Forelimb muscle (tissue), 1 donor: ENCODE measurements at places on chromosomes 7 and 10.

- DNase-seq: no peak
Measured at GRCh38 chr7:110921595-110922151, 169.3 kb upstream of the LRRN3 start.

DNA sequence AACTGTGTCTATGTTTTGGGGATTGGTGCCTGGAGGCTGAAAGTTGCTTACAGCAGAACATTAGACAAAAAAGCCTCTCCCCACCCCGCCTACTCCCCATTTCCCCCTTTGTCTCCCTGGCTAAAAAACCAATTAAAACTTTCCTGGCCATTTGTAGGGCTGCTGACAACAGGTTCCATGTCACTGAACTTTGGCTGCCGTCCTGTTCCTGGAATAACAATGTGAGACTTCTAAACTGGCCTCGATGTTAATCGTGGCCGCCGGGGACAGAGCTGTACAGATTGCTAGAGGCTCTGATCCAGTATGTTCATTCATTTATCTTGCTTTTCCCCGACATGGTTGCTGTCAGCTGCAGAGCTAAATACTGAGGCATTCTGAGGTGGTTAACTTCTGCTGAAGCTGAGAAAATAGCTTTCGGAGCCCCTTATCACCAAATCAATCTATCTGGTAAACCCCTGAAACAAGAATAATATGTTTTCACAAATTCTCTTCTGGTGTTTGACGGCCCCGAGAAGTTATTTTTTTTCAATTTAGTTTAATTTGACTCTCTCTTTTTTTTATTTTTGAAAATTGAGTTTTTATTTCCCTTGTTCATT lies 271.6 kb downstream of the GFRA1 start:
- DNase-seq: peak; percentile 84

DNA sequence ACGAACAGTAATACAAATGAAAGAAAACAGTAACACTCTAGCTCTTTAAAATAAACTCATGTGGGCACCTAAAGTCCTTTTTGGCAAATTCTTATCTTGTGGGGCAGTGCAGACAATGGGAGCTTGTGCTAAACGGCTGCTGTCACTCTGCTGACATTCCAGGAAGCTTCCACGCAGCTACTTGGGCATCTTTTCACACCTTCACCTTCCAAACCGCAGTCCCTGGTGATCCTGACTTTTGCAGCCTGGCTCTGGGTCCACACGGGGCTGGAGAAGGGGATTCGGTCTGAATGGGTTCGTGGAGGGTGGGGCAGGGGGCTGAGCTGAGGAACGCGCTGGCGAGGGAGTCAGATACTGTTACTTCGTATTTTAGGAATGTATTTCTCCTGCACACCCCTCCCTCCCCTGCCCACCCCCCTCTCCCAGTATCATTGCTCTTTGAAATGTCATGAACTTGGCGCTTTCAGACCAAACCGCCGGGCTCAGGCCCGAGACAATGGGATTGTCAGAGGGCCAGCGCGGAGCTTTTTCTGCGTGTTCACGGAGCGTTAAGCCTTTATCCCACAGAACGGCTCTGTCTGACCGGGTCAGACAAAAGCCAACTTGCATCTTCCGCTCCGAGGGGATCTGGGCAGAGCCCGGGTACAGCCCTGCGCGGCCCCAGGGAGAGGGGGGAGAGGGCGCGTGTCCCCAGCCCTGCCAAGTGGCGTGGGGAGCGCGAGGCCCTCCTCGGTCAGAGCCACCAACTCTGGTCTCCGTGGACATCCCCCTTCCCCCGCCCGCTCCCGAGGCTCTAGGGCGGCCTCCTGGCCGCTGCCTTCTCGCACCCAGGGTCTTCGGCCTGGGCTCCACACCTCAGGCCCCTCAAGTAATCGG lies 76.7 kb upstream of the EN2 start:
- DNase-seq: no peak

- no peak for DNase-seq
Measured at GRCh38 chr7:49172639-49173038, 248.3 kb downstream of the CDC14C start.

DNA sequence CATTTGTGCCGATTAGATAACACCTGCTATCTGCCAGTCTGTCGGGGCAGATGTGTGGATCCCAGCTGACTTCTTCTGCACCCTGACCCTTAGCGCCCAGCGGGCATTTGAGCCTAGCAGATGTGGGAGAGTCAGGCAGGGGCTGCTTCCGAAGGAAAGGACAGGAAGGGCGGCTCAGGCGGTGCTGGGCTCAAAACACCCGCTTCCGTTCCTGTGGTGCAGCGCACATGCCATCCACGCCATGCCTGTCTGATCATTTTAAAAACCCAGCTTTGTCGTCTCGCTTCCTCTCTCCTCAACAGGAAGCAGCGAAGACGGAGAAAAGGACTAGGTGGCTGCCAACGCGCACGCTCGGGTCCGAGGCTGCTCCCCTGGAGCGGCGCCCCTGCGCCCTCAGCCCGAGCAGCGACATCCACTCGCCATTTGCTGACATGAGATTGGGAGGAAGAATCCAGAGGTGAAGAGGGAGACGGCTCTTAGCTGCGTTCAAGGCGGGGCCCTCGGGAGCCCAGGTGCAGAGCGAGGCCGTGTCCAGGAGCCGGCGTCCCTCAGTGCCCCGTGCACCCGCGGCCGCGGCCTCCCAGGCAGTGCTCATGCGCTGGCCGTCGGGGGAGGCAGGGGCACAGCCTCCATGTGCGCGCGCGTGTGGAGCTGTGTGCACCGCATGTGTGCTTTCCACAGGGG lies 5.9 kb upstream of the BHLHA15 start:
- no peak for DNase-seq

DNA sequence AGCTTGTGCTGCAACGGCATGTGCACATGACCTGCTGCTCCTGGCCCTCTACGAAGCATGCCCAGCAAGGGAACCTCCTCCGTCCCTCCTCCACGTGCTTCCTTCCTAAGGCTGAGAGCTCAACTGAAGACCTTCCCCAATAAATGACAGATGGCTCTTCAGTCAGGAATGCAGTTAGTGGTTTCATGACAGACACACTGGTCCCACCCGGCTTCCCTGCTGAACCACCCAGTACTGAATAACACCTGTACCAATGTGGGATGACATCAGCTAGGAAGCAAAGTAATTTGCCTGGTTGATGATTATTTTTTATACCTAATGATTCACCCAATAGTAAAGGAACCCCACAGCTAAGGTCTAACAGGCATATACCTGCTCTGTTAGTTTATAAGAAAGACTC lies 69.1 kb downstream of the SCRN1 start:
- no peak for DNase-seq

DNA sequence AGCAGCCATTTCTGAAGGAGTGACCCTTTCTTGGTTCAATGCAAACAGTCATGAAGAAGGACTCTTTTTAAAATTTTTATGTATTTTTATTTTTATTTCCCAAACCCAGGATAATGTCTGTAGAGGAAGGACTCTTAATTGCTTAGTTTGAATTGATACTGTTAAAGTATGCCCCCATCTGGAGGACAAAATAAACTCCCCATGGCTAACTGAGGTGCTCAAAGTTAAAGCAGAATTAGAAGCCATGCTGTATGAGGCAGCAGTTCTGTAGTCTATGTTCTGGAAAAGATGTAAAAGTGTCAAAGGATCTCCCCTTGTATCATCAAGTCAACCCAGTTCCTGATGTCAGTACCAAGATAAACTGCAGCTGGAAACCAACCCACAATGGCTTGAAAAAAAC lies 617.9 kb upstream of the GRM3 start:
- DNase-seq: no peak

- DNase-seq: no peak
Measured at GRCh38 chr10:87659571-87660483, at the start of gene PAPSS2. Gene PAPSS2, plus strand, starts transcription at chr10:87659878. Its CDS starts 104 bp downstream, at chr10:87659982.

DNA sequence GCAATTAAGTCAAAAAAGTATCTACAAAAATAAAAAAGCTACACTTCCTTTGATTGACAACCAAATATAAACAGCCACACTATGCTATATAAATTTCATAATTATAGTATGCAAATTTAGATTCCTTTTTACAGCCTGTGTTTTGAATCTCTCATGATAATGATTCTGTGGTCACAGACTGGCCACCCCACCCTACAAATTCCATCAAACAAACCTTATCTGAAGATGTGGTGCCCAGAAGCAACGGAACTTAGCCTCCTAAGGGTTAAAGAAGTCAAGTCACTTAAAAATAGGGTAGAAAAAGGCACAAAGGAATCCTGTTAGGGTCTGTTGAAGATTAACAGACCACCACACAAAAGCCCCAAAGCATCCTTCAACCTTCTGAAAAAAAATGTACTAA lies 351.8 kb downstream of the INHBA start:
- DNase-seq: no peak

GRCh38 chr10:53479365-53479764 lies 706.8 kb upstream of the MBL2 start:
- no peak for DNase-seq

GRCh38 chr10:79234391-79235315 lies 112.6 kb upstream of the PPIF start:
- no peak for DNase-seq

GRCh38 chr10:11863353-11864109 lies 40.4 kb downstream of the PROSER2 start:
- DNase-seq: no peak

DNA sequence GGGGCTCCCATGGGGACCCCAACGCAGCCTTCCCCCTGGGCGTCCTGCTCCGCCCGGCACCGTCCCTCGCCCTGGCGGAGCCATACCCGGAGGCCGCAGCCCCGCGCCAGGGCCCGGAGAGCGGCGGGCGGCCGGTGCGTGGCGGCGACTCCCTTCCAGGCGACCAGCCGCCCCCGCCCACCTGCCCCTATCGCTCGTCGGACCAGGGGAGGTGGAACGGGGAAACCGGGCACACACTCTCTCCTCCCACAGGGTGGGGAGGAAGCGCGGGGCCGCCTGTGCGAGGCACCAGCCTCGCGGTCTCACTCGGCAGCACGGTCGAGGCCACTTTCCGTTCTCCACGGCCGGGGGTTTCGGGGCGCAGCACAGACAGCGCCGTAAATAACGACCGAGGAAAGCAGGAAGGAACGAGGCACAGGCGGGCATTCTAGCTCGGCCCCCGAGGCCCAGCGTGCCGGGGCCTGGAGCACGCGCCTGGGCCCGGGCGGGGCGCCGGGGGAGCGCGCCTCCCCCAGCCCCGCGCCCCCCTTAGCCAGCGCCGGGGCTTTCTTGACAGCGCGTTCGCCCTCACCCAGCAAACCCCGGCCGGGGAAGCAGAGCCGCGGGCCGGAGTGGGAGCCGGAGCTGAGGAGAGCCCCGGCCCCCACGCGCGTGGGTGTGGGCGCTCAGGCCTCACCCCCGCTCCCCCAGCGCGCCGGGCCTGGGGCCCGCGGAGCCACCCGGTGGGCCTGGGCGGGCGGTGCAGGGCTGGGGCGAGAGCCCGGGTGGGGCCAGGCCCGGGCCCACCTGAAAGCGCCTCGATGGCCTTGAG lies 936 bp downstream of the IGF2BP3 start:
- DNase-seq: no peak
